ENCODE measurements at places on chromosomes 11 and 22.

DNA sequence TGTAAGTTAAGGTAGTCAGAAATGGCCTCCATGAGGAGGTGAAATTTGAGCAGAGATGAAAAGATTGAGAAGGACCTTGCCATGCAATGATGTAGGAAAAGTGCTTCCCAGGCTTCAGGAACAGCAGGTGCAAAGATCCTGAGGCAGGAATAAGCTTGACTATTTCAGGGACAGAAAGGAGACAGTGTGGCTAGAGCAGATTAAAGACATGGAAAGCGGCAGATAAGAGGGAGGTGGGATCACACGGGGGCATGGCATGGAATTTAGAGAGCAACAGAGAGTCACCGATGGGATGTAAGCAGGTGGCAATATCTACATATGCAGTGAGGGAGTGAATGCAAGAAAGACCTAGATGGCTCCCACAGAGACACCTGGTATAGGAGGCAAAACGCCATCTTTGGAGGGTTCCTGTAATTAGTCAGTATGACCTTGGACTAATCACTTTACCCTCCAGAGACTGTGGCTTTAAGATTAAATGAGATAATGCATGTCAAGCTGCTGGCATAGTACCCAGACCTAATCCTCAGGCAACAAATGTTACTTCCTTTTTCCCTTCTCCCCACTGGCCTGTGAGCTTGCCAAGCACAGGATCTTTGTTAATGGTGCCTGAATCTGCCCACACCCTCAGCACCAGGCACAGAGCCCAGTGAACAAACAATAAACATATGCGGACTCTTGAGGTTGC is 24.6 kb upstream of the ACER3 start:
- DNase-seq, result no peak

- peak; percentile 65 for DNase-seq
These were observed at the start of gene TRIM22 for GRCh38 chr11:5689551-5689983. Gene TRIM22 (plus strand): TSS chr11:5689790. CDS start chr11:5696233, 6,443 bp downstream.

- no peak for DNase-seq
These were observed 1.2 kb downstream of the ARRB1 start for GRCh38 chr11:75350122-75350742.

DNA sequence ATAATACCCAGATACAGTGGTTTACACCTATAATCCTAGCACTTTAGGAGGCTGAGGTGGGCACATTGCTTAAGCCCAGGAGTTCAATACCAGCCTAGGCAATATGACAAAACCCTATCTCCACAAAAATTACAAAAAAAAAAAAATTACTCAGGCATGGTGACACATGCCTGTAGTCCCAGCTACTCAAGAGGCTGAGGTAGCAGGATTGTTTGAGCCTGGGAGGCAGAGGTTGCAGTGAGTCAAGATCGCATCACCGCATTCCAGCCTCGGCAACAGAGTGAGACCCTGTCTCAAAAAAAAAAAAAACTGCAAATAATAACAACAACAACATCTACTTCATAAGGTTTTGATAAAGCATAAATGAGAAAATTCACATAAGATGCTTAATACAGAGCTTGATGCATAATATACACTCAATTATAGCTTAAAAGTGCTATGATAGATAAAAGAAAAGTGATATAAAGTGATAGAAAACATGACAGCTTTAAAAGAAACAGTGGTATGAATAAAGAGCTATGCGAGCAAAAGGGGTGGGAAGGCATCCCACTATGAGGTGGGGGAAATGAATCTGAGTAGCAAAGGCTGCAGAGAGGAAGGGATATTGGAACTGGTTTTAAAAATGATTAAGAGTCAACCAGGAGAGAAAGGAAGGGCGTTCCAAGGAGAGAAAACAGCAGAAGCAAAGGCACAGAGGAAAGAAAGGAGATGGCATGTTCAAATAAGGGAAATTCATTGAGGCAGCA is 197.6 kb downstream of the KIF18A start:
- DNase-seq, result peak; percentile 82

GRCh38 chr22:25488244-25489020 is 76.0 kb upstream of the GRK3 start:
- DNase-seq, result no peak

DNA sequence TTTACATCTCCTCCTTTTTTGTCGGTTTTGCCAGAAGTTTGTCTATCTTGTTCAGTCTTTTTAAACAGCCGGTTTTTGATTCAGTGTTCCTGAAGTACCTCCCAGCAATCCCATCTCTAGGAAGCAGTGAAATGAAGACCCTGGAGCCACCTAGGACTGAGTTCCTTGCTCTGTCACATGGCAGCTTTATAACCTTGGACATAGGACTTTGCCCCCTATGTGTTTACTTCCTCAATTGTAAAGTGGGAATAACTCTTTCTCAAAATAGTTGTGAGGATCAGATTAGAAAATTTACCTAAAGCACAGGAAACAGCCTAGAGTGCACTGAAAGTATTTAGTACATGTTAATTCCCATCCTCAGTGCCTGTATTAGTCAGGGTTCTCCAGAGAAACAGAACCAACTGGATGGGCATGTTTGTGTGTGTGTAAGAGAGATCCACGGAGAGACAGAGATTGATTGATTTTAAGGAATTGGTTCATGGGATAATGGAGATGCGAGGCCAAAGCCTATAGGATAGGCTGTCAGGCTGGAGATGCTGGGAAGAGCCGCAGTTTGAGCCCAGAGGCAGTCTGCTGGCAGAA is 20.0 kb downstream of the FAM83F start:
- DNase-seq, result peak; percentile 82

GRCh38 chr11:17294033-17294432 is 17.5 kb downstream of the NUCB2 start:
- no peak for DNase-seq

DNA sequence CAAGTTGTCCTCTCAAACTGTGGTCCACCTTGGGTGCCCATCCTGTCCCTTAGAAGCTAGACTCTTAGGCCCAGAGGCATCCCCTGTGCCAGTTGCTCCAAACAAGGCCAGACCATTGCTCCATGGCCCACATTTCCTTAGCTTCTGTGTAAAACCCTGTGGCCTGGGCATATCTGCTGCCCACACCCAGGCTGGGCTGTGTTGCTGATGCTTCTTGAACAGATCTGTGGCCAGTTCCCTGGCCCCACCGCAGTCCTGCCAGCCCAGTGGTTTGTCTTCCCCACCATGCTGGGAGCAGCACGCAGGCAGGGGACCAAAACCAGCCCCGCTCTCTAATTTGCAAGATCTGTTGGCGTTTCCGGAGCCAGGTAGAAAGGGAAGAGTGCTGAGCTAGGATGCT is 72.2 kb downstream of the CSNK2A3 start:
- no peak for DNase-seq

- no peak for DNase-seq
These were observed 22.1 kb downstream of the SCUBE2 start for GRCh38 chr11:9069256-9069655.

- DNase-seq, result peak; percentile 23
These were observed 4.4 kb upstream of the TPCN2 start for GRCh38 chr11:69044111-69045013.

DNA sequence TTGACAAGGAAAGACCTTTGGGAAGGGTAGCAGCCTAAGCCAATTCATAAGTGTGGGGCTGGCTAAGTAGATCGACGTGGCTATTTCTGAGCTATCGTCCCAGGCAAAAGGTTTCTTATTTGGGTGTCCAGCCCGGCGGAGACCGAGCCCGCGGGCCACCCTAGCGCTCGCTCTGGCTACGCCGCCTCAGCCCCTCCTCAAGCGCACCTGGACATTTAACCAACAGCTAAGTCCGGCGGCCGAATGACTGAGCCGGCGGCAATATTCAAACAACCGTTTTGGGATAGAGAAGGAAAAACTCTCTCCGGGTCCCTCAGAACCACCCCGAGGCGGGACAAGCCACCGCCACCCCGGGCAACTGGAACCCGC is 457 bp downstream of the RNF141 start:
- DNase-seq, result peak; percentile 52

GRCh38 chr11:44940404-44940803 is 10.3 kb downstream of the TP53I11 start:
- DNase-seq, result no peak

GRCh38 chr11:11577932-11578911 is 43.6 kb downstream of the GALNT18 start:
- DNase-seq, result no peak

GRCh38 chr11:65132988-65133700 is 1.2 kb downstream of the SYVN1 start:
- DNase-seq, result no peak

GRCh38 chr22:45843031-45843430 is 133.9 kb downstream of the WNT7B start:
- DNase-seq, result no peak

DNA sequence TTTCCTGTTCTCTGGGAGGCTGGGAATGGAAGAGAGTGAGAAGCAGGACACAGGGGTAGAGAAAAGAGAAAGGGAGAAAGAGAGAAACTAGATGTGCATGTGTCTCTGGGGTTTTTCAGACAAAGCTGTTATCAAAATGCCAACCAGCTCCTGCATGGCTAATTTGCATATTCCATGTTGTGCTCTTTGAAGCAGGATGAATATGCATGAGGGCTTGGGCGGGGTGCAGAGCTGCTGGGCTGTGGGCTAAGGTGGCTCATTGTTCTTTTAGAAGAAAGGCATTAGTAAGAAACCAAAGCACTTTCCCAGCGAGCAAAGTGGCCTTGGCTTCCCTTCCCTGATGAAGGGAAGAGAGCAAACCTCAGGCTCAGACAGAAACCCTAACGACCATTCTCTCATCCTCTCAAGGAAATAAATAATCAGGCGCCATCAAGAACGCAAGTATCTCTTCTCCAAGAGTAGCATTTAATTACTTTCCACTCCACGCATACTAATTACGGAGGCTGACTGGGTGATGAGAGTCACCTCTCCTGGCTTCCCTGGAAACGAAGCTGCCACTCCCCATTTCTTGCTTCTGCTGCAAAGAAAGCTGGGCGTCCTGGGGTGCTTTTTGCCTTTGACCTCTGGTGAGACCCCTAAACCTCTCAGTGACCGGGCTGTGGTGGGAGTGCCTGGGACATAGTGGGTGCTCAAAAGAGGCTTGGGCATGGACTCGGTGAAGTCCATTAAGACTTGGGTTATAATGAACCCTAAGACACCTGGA is 54.2 kb downstream of the FEZ1 start:
- DNase-seq, result no peak

- DNase-seq, result no peak
These were observed 32.7 kb upstream of the GLYATL1B start for GRCh38 chr11:59053387-59053786.

DNA sequence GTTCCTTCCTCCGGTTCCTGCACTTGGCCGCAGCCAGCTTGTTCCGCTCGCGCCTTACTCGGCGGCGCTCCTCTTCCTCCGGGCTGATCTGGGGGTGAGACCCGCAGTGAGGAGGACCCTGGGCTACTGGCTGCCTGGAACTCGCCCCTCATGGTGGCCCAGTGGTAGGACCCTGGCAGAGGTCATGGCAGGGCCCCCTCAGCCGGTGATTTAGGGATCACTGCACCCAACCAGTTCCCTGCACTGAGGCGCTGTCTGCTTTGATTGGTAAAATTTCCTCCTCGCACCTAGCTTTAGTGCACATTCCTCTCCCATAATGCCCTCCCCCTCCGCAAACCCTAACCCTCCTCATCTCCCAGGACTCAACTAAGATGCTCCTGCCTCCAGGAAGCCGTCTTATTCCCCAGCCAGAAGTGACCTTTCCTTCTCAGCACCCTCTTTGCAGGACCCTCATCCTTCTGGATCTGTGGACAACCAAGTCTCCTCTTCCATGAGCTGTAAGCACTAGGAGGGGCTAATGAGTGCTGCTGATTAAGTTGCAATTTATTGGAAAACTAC is 3.6 kb downstream of the CCDC85B start:
- no peak for DNase-seq

DNA sequence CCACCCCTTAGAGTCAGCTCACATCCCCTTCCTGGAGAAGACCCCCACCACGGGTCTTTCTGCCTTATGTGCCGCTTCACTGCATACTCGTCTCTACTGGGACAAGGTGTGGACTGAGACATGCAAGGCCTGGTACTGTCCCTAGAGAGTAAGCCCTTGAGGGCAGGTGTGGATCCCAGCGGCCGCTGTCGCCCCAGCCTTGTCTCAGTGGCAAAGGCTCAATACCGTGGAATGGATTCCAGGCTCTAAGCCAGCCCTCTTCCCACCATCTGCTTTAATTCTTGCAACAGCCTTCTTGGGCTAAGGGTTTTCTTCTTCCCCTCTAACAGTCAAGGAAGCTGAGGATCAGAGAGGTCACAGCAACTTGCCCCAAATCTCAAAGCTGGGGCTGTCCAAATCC is 220.3 kb downstream of the CEP164 start:
- no peak for DNase-seq

DNA sequence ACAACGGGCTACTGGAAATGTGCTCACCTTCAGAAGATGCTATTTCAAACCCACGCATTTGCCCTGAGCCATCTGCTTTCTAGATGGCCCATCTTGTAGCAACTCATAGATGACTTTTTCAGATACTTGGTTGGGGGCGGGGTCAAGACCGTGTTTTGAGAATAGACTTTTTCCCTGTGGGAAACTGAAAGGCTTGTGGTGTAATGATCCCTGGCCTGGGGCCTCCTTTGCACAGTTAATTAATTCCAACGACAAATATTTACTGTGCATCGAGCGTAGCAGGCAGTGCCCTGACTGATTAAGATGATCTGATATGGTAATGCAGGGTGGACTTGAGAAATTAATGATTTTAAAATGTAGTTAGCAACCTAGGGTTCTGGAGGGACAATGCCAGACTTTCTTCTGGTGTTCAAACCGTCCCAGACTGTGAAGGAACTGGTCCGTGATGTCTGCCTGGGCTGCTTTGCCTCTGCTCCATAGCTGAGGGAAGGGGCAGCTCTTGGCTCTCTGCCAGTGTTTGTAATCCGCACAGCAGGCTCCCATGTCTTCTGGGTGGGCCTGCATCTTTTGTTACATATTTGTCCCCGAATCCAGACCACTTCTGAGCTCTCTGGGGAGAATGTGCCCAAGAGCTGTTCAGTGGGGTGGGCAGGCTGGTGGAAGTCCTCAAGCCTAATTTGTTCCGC is 84.8 kb downstream of the ADAMTS15 start:
- DNase-seq, result no peak

DNA sequence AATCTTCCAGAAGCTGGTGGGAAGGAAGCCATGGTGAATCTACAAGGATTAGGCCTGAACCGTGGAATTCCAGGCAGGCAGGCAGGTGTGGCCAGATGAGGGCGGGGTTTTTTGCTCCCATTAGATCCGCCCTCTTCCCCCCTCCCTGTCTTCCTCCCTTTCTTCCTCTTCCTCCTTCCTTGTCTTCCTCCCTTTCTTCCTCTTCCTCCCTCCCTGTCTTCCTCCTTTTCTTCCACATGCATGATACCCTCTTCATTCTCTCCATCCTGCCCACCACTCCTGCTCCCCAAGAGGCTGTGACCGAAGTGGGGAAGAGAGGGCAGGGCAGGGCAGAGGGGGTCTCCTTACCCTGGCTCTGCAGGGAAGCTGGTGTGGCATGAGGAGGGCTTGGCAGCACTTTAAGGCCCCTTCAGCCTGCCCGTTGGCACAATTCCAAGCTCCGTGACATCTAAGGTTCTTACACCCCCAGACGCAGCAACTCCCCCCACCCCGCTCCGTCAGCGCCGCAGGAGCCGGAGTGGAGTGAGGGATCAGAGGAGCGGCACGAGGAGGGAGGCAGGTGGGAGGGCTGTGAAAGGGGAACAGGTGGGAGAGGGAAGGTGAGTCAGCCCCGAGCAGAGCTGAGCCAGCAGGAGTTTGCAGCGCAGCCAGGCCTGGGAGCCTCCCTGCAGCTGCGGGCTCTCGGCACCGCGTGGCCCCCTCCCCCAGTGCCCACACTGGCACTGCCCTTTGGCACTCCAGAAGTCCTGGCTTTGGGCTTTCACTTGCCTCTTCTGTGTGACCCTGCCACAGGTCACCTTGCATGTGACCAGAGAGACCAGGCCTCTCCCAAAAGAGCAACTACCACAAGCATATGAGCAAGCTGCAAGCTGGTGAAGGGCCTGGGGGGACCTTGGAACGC is 32.1 kb downstream of the KCNJ4 start:
- DNase-seq, result peak; percentile 39
